ENCODE measurements at places on chromosomes 6 and 20. TPM values are rescaled to one million over a fixed set of nuclear protein-coding genes. Genes with fewer than 3 reads are reported as not detected.

Gene FRMD1
- not detected for total RNA-seq

Gene SYTL3
- 22.2 TPM for total RNA-seq

Gene CCN5
- total RNA-seq, result not detected

Gene NPEPL1
- 44.2 TPM for total RNA-seq

Gene IL17F
- not detected for total RNA-seq

Gene CSTF1
- total RNA-seq, result 50.1 TPM

Gene TCF15
- not detected for total RNA-seq

Gene MYH7B
- total RNA-seq, result 0.39 TPM

Gene SOX18
- not detected for total RNA-seq

Gene C2
- total RNA-seq, result 3.2 TPM

Gene PAX1
- not detected for total RNA-seq

Gene MROH8
- 1.4 TPM for total RNA-seq

Gene CDK5RAP1
- 51.8 TPM for total RNA-seq

Gene LIME1
- total RNA-seq, result 162 TPM

Gene PREX1
- total RNA-seq, result 165 TPM

Gene DNMT3B
- total RNA-seq, result 0.47 TPM

Gene ADGB
- total RNA-seq, result not detected

Gene TP53TG5
- total RNA-seq, result not detected

Gene MARCKS
- total RNA-seq, result 2.2 TPM

Gene GJA10
- total RNA-seq, result not detected

Gene PTGIS
- total RNA-seq, result not detected

Gene PACRG
- not detected for total RNA-seq

Gene CD24
- total RNA-seq, result not detected

Gene TFAP2C
- not detected for total RNA-seq

Gene BPIFB2
- total RNA-seq, result not detected

Gene LGSN
- total RNA-seq, result 0.15 TPM

Gene COX4I2
- total RNA-seq, result not detected

Gene FAM209B
- 2.2 TPM for total RNA-seq

Gene DXO
- total RNA-seq, result 30.3 TPM

Gene CCN6
- total RNA-seq, result not detected

Gene NHLRC1
- 1.1 TPM for total RNA-seq

Gene SNAP25
- not detected for total RNA-seq

Gene RTEL1
- 30.9 TPM for total RNA-seq

Gene TAP2
- total RNA-seq, result 106 TPM

Gene CST4
- total RNA-seq, result not detected

Gene QRSL1
- 12.3 TPM for total RNA-seq

Gene IL20RA
- total RNA-seq, result not detected

Gene TPD52L2
- total RNA-seq, result 44.4 TPM

Gene CALHM6
- 3.0 TPM for total RNA-seq

Gene TNFAIP3
- 165 TPM for total RNA-seq

Gene GNRH2
- 1.2 TPM for total RNA-seq

Gene HLA-G
- total RNA-seq, result 0.28 TPM

Gene ID1
- total RNA-seq, result not detected

Gene HLA-DQB2
- total RNA-seq, result not detected

Gene LZTS3
- total RNA-seq, result 7.0 TPM

Gene HTR1E
- total RNA-seq, result not detected

Gene TDRD6
- total RNA-seq, result not detected

Gene SEC63
- total RNA-seq, result 95.5 TPM

Gene OR2B6
- total RNA-seq, result not detected

Gene MAP3K4
- 90.1 TPM for total RNA-seq

Gene UST
- 7.0 TPM for total RNA-seq

Gene SLCO4A1
- 0.99 TPM for total RNA-seq

Gene SPTLC3
- 0.26 TPM for total RNA-seq

Gene OR12D3
- not detected for total RNA-seq

Gene SYNJ2
- total RNA-seq, result 17.2 TPM

Gene TSHZ2
- 31.8 TPM for total RNA-seq

Gene ARMH2
- total RNA-seq, result 3.1 TPM
